SK-N-DZ (cell line): ENCODE measurements at places on chromosomes 5 and 9.

DNA sequence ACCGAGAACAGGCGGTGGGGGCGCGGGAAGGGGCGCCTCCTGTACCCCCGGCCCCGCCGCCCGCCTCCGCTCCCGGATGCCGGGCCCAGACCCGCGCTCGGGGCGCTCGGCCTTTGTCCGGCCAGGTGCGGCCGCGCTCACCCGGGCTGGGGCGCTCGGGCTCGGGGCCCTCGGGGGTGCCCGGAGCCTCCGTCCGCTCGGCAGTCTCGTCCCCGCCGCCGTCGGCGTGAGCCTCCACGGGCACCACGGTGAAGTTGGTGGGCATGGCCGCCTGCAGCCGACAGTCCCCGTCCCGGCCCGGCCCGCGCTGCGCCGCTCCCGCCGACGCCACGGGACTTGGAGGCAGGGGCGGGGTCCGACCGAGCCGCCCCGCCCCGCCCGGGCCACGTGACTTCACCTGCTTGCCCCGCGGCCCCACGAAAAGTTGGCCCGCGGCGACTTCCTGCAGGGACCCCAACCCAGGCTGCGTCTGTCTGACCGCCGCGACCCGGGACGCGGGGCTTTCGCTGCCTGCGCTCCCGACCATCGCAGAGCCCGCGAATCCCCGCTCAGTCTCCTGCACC is at the start of gene SLC12A7:
TSS of gene SLC12A7 (minus strand) at position 337 of the 563 bp plus-strand sequence. CDS start at position 265, 72 bp downstream.
- DNase-seq, result no peak

DNA sequence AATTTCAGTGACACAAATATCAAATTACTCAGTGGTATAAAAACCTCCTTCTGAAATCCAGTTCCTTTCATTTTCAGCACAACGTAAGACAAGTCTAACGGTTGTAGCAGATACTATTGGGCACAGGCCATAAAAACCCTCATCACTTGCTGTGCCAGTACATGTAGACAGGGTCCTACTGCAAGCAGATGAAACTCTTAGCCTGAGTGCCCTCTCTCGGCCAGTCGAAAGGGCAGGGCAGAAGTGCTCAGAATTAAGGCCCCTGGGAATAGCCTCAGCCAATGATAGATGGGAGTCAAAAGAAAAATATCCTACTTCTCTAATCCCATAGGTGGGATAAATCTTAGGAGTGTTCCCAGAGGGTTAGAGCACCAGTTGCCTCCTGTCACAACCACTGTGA is 168.5 kb upstream of the FER start:
- no peak for DNase-seq

GRCh38 chr9:97397220-97397619 is 14.7 kb upstream of the TDRD7 start:
- DNase-seq, result no peak

GRCh38 chr9:12604164-12604821 is 88.9 kb upstream of the TYRP1 start:
- DNase-seq, result no peak

GRCh38 chr9:2623288-2624050 is 1.9 kb downstream of the VLDLR start:
- peak; percentile 33 for DNase-seq
